ENCODE measurements at places on chromosomes 12 and 14. TPM values are rescaled to one million over a fixed set of nuclear protein-coding genes. Genes with fewer than 3 reads are reported as not detected.

GRCh38 chr14:100526632-100527031 is 60.6 kb downstream of the BEGAIN start:
- DNase-seq, result no peak

GRCh38 chr12:114926341-114926740 is 242.4 kb upstream of the TBX3 start:
- no peak for DNase-seq

DNA sequence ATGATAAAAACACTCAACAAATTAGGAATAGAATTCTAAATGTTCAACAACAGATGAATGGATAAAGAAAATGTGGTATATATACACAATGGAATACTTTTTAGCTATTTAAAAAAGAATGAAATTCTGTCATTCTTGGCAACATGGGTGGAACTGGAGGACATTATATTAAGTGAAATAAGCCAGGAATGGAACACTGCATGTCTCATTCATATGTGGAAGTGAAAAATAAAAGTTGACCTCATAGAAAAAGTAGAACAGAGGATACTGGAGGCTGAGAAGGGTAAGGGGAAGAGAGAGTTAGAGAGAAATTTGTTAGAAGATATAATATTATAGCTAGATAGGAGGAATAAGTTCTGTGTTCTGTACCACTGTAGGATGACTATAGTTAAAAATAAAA is 35.8 kb upstream of the ZFP36L1 start:
- DNase-seq, result no peak

- DNase-seq, result peak; percentile 27
Measured at GRCh38 chr12:52041695-52042123, 9.5 kb upstream of the NR4A1 start.

The ZDHHC22 gene
- 0.50 TPM for total RNA-seq

DNA sequence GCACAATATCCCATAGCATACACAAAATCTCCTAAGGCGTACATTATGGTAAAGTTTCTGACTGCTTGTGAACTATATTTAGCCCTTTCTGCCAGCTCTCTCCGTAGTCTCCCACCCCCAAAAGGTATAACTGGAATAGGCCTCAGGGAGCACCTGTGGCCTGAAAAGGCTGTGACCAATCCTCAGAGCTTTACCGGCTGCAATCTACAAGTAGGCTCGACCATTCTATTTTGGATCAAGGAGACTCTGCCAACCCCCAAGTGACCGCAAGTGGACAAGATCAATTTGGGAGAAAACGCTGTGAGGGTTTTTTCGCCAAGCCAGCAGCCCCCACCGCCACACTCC is 1.2 kb downstream of the PPTC7 start:
- no peak for DNase-seq

DNA sequence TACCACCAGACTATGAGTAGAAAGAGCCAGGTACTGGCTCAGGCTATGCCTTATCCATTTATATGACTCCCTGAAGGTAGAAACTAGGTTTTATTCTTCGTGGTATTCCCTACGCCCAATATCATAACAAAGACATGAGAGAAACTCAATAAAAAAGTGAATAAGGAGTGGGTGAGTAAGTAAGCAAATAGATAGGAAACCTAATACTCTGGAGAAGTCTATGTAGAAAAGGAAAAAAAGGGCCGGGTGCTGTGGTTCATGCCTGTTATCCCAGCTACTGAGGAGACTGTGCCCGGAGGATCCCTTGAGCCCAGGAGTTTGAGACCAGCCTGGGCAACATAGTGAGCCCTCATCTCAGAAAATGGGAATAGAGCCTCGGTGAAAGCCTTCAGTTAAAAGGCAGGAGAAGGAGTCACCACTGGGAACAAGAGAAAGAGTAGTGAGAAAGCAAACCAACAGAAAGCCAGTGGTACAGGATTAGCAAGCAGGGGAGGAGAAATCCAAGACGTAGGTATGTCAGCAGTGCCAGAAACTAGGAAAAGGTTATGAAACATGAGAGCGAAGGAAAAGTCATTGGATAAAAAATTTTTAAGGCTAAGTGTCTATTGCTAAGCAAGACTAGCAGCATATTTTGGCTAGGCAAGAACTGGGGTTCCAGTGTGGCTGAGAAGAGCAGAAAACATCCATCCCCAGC is 6.0 kb upstream of the OR6J1 start:
- DNase-seq, result no peak

- DNase-seq, result peak; percentile 94
Measured at GRCh38 chr12:22271023-22271422, 63.5 kb downstream of the ST8SIA1 start.

The SERPINA10 gene
- total RNA-seq, result not detected

- DNase-seq, result no peak
Measured at GRCh38 chr14:44428231-44428945, 78.7 kb downstream of the FSCB start.

The MUCL1 gene
- not detected for total RNA-seq

DNA sequence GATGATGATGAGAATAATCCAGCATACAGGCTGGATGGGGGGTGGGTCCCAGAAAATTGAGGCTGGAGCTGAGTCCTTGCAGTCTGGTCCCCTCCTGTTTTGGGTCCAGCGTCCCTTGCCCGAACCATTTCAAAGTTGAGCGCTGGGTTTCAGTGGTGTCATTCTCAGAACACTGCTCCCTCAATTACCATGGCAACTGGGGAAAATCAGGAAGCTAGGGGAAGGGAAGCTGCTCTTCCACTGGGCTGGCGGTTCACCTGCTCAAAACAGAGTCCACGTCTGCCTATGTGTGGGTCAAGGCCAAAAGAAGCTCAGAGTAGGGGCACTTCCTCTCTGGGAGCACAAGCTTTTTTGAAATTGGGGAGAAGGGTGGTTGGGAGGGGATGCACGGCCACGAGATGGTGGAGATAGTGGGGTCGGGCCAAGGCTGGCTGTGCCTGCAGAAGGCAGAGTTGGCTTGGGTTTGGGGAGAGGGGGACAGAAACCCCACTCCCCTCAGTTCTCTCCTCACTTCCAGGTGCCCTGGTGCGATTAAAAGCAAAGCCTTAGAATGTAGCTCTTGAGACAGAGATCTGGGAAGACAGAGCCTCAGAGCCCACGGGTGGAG is 1.7 kb upstream of the NOS1 start:
- DNase-seq, result no peak

GRCh38 chr12:13165617-13166041 is 30.9 kb upstream of the EMP1 start:
- peak; percentile 73 for DNase-seq

- peak; percentile 94 for DNase-seq
Measured at GRCh38 chr14:85437148-85437547, 92.8 kb upstream of the FLRT2 start.

GRCh38 chr14:49621114-49621881 is 699 bp downstream of the MGAT2 start:
- peak; percentile 35 for DNase-seq

The GNG2 gene
- 8.1 TPM for total RNA-seq

DNA sequence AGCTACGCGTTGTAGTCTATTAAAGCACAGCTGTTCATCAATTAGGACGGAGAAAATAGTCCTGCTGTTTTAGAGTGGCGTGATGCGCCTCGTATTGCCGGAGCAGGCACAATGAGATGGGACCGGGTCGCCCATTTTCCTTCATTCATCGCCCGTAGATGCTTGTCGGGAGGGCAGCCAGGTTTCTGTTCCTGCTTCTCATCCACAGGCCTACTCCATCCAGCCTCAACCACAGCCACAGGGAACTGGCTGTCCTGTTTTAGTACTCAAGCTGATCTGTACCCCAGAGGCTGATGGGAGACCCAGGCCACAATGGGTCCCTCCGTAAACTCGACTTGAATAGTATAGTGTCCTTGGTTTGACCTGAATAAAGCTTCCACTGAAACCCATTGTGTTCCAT is 264.0 kb downstream of the VRK1 start:
- no peak for DNase-seq

GRCh38 chr14:100535287-100536120 is 51.7 kb downstream of the BEGAIN start:
- DNase-seq, result no peak

DNA sequence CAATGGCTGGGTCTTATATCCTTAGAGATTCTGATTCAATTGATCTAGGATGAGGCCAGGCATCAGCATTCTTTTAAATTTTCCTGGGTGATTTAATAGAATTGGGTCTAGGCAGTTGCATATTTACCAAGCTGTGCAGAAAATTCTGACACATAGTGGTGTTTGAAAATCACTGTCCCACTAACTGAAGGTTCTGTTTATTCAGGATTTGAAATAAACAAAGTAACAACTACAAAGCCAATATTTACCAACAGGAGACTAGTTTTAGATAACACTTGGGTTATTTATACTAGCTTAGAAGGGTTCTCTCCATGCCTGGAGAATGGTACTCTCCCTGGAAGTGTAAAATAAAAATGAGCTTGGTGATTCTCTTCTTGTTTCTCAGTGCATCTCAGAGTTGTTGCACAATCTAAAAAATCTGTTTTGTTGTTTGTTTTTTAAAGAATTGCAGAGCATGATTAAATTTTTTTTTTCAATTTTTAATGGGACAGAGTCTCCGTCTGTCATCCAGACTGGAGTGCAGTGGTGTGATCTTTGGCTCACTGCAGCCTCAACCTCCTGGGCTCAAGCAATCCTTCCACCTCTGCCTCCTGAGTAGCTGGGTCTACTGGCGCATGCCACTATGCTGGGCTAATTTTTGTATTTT is 16.9 kb downstream of the BEST3 start:
- DNase-seq, result no peak

DNA sequence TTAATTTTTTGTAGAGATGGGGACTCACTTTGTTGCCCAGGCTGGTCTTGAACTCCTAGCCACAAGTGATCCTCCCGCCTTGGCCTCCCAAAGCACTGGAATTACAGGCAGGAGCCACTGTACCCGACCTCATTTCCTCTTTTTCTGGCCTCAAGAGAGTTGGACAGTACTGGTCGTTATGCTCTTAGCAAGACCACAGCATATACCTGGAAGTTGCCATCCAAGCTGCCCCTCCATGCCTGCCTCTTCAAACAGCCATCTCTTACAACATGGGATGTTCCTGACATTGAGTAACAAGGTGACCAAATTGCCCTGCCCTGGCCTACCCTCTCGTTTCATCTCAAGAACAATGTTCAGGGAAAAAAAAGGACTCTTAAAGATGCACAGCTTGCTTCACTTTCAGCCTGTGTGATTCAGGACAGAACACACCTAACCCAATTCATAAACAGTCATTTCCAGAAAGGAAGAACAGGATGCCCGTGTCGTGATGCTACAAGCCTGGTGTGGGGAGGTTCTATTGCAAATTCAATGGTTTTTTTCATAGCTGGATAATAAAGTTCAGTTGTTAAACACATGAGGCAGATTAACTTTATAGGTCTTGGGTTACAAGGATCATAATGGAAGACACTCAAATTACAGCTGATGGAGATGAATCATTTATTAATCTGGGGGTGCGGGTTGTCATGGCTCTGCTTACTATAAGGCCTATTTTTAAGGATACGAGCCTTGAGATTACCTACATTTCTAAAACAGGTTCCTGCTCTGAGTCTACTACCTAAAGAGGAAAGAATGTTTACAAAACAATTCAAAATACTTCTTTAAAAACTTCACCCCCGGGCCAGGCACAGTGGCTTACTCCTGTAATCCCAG is 11.9 kb downstream of the GLTP start:
- DNase-seq, result no peak

DNA sequence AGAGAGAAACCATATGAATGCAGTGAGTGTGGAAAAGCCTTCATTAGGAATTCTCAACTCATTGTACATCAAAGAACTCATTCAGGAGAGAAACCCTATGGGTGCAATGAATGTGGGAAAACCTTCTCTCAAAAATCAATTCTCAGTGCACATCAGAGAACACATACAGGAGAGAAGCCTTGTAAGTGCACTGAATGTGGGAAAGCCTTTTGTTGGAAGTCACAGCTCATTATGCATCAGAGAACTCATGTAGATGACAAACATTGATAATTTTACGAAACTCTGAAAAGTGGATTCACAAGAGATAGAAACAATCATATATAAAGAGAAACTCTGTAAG is 22.9 kb downstream of the ZNF268 start:
- DNase-seq, result no peak

The PIWIL1 gene
- total RNA-seq, result not detected

The PLD4 gene
- 0.14 TPM for total RNA-seq

The SLCO1B1 gene
- total RNA-seq, result not detected

The MMP14 gene
- total RNA-seq, result 1,063 TPM

DNA sequence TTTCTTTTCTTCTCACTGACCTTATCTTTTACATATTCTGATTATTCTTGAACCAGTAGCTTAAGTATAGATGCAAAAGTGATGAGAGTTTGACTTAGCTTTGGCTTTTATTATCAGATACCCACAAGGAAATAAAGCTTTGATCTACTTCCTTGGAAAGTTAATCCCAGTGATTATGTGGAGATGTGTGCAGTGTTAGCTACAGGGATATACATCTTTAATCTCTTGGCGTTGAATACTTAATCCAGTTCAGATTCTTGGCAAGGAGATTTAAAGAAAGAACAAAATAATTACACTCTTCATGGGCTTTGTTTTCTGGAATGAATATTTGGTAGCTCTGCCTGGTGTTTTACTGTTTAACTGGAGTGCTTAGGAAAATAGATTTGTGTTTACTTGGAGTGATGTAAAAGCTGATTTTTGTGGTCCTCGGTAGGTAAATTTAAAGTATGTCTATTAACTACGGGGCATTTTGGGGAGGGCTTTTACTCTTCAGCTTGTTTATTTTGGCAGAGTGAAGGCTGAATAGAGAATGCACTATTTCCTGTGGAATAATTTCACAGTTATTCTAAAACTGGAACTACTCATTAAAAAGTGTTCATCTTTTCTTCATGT is 150.1 kb upstream of the LRIG3 start:
- DNase-seq, result peak; percentile 48

Data from astrocyte (in vitro differentiated cells and primary cell).